ENCODE measurements at places on chromosomes 4 and X.

GRCh38 chr4:153539422-153539821 is 73.3 kb downstream of the TMEM131L start:
- DNase-seq, result no peak

DNA sequence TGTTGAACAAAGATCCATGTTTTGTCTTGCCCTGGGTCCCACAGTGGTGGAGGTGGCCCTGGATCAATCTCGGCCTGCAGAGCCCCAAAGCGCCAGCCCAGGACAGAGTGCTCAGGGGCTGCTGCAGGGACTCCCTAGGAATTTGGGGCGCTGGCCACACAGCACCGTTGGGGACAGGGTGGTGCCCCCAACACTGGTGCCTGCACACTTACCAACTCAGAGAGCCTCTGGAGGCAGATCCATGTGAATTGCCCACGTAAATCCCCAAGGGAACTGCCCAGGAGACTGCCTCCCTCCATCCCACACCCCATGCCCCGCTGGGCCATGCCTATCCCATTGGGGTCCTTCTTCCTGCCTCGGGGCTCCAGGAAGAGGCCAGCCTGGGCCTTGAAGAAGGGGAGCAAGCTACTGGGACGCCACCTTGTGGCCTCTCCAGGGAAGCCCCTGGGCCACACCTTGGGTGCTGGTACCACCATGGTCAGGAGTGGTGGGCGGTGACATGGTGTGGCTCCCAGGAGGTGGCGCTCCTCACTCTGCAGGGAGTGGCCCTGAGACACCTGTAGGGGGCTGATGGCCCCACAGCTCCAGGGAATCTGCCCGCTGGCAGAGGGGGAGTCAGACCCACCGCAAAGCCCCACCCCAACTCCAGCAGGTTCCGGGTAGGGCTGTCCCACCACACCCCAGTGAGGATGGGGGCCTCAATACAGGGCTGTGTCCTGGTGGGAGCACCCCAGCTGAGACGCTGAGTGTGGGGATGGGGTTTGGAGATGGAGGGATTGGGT is 22.8 kb downstream of the CFAP99 start:
- peak; percentile 59 for DNase-seq

DNA sequence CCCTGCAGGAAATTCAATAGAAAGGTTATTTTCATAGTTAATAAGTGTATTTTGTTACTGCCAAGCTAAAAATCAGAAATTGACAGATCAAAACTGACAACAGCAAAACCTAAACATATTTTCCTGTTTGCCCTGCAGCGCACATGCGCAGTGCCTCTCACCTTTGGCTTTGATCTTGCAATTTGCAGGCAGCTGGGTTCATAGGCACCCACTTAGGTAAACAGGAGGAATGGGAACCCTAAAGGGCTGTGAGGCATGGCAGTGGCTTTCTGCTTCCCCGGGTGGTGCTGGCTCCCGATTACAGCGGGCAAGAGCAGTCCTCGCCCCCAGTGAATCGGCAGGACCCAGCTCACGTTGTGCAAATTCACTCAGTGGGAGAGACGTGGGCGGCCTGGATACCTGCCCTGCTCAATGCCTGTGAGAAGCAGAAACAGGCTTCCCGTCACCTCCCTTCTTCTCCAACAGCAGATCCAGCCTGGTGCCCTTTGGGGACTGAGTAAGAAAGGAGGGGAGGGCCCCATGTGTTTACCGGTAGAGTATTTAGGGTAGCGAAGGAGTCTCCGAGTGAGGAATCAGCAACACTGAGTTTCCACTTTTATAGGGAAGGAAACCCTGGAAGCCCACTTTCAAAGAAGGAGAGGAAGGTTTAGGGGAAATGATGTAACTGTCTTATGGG is 25.7 kb downstream of the CCKAR start:
- DNase-seq, result no peak

GRCh38 chrX:8192276-8192675 is 21.2 kb upstream of the VCX2 start:
- DNase-seq, result no peak

- DNase-seq, result no peak
These were observed 27.6 kb upstream of the MSX1 start for GRCh38 chr4:4831825-4832224.

- DNase-seq, result peak; percentile 86
These were observed 58.1 kb upstream of the HOPX start for GRCh38 chr4:56739066-56739777.

GRCh38 chr4:21856301-21856700 is 92.3 kb downstream of the KCNIP4 start:
- DNase-seq, result no peak

GRCh38 chr4:186304866-186305505 is 39.0 kb downstream of the F11 start:
- no peak for DNase-seq

GRCh38 chr4:47313384-47313783 is 150.1 kb downstream of the COMMD8 start:
- peak; percentile 63 for DNase-seq

- DNase-seq, result peak; percentile 75
These were observed 49.1 kb downstream of the APOOL start for GRCh38 chrX:85052636-85053343.

GRCh38 chr4:164215113-164215741 is 538.7 kb upstream of the SMIM31 start:
- DNase-seq, result no peak

- no peak for DNase-seq
These were observed 7.7 kb upstream of the WDR13 start for GRCh38 chrX:48589482-48590162.

DNA sequence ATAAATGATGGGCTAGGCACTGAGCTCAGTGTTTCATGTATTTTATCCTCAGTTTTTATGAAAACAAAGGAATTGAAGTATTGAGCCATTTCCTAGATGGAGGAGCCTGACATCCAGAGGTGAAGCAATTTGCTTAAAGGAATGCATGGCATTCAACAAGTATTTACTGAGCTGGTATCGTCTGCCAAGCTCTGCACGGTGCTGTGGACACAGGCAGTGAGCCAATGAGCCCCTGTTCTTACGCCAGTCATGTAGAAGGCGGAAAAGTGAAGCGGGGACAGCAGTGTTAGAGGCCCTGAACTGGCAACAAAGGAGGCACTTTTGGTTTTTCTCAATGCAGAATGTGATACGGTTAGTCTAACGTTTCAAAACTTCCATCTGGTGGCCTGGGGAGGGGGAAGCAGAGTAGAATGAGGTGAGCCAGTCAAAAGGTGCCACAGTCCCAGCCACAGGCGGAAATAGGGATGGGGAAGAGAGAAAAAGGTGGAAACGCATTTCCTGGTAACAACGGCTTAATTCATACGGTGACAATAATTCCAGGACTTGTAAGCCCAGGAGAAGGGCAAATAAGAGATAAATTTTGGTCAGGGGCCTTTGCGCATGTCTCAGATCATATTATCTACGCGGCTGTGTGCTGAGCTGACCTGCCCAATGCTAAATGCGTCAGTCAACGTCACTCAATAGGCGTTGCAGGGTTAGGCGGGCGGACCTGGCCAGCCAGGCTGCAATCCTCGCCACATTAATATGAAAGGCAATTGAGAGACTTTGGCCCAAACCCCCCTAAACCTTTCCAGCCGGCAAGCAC is 133.9 kb downstream of the AFAP1 start:
- DNase-seq, result peak; percentile 95

GRCh38 chr4:115292320-115293092 is 179.1 kb upstream of the NDST4 start:
- DNase-seq, result no peak

DNA sequence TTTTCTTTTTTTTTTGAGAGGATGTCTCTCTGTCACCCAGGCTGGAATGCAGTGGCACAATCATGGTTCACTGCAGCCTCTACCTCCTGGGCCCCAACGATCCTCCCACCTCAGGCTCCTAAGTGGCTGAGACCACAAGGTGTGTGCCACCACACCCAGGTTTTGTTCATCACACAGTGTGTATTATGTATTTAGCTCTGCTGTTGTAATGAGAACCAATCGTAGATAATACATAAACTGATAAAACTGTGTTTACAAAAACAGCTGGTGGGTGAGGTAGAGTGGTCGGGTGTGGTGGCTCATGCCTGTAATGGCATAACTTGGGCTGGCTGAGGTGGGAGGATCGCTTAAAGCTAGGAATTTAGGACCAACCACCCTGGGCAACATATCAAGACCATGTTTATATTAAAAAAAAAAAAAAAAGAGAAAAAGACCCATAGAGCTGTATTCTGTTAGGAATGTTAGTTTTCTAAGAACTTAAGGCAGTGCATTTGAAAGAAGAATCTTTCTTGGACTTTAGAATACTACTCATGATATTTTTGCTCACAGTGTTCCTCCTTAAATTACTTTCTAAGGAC is 34.9 kb downstream of the POLR2B start:
- DNase-seq, result no peak

GRCh38 chr4:82851885-82852750 is 38.8 kb downstream of the SEC31A start:
- DNase-seq, result peak; percentile 55

DNA sequence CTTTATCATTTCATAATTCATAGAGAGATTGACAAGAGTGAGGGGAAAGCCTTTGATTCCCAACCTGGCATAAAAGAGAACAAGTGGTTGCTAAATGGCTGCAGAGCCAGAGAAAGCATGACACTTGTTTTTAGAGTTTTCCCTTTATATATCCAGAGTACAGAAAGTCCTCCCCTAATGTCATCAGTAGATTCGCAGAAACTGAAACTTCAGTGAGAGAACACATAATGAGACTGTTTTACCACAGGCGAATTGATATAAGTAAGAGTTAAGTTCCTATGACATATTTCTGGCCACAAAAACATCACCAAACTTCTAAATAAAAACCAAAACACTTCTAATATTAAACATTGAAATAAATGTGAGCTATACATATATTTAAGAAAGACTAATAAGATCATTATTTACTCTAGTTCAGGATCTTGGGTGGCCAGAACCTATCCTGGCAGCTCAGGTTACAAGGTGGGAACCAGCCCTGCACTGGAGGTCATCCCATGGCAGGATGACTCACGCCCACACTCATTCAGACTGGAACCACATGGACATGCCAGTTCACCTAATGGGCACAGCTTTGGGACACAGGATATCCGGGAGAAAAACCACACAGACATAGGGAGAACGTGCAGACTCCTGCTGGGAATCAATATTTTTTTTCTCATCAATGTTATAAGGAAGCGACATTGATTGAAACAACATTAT is 35.5 kb downstream of the NWD2 start:
- DNase-seq, result no peak

GRCh38 chrX:1472975-1473374 is 20.3 kb upstream of the ASMTL start:
- no peak for DNase-seq

GRCh38 chr4:88107406-88108107 is 50.9 kb downstream of the ABCG2 start:
- DNase-seq, result peak; percentile 24

GRCh38 chr4:153651587-153651986 is 32.5 kb upstream of the TLR2 start:
- no peak for DNase-seq

DNA sequence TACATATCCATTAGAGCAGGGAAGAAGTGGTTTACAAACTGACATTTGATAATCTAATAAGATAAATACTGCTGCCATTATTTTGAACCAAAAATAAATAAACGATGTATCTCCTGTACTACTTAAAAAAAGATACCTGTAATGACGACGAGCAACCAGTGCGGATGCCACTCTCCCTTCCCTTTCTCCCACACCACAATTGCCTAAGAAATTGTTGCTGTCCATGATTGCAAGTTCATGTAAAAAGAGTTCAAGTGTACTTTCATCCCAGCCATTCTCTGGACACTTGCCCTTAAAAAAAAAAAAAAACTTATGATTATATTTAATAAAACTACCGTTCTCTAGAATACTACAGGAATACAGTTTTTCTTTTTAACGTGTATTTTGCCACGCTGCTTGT is 1.4 kb downstream of the SEPSECS start:
- DNase-seq, result no peak

All from amniotic epithelial cell (primary cell).